GM23338 (cell line): ENCODE measurements at places on chromosomes 13 and 19. TPM values are rescaled to one million over a fixed set of nuclear protein-coding genes. Genes with fewer than 3 reads are reported as not detected.

DNA sequence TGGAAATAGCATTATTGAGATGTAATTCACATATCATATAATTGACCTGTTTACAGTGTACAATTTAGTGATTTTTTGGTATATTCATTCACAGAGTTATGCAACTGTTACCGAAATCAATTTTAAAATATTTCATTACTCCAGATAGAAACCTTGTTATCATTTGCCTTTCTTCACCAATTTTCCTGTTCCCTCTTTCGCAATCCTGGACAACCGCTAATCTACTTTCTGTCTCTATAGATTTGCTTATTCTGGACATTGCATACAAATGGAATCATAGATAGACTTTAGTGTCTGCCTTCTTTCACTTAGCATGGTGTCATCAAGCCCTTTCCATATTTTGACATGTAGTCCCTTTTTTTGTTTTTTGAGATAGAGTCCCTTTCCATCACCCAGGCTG lies 19.2 kb downstream of the MAB21L1 start:
- no peak for DNase-seq

CYP2F1 gene
- total RNA-seq = not detected in 2 replicates

- peak; percentile 39 for DNase-seq
Observed at GRCh38 chr19:10769533-10770491, 51.9 kb downstream of the DNM2 start.

GRCh38 chr13:31042481-31043165 lies 110.2 kb downstream of the TEX26 start:
- no peak for DNase-seq

COMP gene
- 0.63 TPM in 1 of 2 replicates, not detected in the other for total RNA-seq

DNA sequence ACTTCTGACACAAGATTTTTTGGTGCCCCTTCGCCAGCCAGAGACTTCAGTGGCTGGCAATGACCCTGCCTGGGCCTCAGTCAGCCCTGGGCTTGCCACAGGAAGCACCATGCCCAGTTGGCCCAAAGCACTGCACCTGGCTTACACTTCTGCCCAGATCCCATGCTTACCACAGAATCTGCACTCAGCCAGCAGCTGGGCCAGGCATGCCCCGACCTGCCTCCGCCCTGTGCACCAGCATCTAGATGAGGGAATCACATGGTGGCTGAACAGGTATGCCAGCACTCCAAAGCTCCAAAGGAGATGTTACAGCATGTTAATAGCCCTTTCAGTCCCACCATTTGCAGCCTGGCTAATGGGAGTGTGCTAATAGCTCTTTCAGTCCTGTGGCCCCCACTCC lies 690.9 kb downstream of the SLITRK6 start:
- DNase-seq = no peak

KLHL26 gene
- 11.2 and 13.7 TPM in 2 replicates for total RNA-seq

GRCh38 chr19:10730932-10731331 lies 13.1 kb downstream of the DNM2 start:
- no peak for DNase-seq

DNA sequence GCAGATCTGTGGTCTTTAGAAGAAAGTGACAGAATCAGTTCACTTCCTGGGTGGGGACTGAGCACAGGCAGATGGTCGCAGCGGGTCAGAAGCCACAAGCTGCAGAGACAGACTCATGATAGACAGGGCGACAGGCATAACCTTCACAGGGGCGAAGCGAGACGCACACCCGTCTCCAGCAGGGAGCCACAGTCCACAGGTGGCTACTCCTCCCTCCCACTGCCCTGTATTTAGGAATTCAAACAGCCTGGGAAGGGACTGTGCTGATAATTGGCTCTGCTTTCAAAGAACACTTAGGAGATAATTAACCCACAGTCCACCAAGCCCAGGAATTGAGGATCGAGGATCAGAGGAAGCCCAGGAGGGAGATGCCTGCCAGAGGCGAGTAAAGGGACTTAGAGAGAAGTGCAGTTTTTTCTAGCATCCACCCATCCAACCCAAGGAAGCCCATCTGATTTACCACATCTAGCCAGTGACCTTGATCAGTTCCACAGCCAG lies 23.2 kb downstream of the RFX2 start:
- peak; percentile 18 for DNase-seq

DNA sequence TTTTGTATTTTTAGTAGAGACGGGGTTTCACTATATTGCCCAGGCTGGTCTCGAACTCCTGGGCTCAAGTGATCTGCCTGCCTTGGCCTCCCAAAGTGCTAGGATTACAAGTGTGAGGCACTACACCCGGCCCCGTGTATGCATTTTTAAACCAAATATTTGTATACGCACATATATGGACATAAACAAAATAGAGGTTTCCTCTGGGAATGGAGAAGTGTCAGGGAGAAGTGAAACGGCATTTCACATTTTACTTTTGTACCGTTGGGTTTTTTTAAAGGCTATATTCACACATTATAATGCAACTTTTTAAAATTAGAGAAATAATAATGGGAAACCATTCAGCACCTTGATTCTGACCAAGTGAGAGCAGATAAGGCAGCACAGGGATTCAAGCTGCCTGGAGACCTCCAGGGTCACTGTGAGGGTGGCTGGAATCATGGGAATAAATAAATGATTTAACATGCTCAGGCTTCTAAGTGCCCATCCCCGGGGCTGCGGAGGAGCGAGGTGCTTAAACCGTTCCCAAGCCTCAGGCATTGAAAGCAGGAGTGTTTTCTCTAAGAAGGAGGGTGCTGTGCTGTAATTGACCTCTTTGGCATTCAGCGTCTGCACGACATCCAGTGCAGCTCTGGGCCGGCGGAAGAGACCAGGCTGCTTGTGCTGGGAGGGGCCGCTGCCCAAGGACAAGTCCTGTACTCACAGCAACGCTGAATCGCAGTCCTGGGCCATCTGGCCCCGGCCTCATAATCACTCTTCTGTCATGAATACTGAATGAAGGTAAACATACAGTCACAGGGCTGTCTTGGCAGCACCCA lies 24.7 kb downstream of the GPR42 start:
- no peak for DNase-seq

GRCh38 chr13:45184693-45185092 lies 16.2 kb downstream of the KCTD4 start:
- no peak for DNase-seq

DNA sequence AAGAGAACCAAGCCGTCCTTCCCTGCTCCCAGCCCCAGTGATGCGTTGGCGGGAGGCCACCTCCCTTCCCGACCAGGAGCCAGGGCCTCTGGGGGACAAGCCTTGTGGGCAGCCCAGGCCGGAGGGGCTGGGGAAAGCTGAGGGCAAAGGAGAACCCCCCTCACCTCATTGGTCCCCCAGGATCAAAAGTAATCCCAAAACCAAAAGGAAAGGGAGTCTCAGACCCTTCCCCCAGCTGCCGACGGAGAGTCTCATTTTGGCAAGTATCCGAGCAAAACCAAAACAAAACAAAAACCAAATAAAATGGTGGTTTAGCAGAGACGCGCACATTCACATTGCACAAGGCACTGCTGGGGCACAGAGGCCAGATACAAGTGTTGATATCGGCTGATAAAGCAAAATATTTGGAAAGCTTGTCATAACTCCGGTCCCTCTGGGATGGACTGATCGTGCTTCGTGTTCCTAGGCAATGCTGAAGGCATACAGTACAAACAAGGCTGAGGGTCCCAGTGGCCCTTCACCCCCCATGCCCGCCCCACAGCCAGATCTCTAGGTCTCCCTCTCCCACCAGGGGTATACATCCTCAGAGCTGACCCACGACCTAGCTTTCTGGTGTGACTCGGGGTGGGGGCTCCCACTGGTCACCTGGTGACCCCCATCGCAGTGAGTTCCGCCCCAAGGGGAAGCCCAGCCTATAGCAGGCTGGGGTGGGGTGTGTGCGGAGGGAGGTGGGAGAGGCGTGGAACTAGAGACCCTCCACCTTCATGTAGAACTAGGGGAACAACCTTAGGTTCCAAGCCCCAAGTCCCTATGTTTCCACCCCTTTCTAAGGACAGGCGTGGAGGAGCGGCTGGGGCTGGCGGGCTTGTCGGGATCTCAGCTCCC lies 2.1 kb downstream of the CEBPA start:
- no peak for DNase-seq

DNA sequence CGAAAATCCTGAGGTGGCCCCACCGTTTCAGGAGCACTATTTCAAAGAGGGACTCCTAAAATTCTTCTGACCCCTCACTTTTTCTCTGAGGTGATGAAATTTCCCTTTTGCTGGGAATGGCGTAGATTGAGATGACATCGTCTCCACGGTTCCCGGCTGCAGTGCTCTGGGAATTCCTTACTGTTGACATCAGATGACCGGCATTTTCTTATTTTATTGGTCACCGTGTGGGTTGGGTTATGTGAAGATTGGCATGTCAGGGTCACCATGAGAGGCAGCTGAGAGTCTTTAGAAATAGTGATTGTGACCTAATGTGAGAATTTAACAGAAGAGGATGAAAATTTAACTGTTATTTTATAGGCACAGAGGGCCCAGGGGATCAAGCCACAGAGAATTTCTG lies 356.7 kb downstream of the FGF9 start:
- peak; percentile 32 for DNase-seq

GRCh38 chr19:55683449-55684261 lies 8.6 kb downstream of the EPN1 start:
- no peak for DNase-seq

DNA sequence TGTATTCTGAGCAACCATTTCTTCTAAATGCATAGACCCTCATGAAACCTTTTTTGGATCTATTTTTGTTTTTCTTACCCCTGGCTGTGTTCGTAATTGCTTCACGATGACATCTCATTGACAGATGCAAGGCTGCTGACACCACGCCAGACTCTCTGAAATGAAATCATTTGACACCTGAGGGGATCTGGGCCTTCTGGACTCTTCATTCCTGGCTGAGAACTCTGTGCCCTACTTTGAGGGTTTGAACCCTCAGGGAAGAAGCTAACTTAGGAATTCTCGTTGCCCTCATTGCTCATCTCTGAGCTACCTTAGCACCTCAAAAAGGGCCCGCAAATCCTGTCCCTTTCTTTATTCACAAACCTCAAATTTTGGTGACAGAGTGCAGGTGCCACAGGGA lies 40.5 kb upstream of the NBEA start:
- no peak for DNase-seq

DNA sequence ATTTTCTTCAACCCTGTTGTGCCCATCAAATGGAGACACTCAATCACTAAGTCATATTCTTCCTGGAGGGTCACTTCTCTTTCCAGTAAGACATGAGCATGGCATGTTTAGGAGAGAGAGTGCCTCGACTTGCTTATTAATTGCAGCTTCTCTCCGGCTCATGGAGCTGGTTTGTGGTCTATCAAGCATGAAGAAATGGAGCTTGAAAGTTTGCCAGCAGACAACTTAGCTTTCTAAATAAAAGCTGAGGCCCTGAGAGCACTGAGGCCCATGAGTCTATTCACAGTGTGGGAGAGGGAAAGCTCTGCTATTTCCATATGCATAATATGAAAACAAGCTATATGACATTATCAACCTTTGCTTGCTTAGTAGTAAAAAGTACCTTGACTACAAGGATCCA lies 378.5 kb downstream of the FGF9 start:
- DNase-seq = no peak

KCTD4 gene
- not detected in 2 replicates for total RNA-seq

- DNase-seq = no peak
Observed at GRCh38 chr13:31330236-31330635, 130.5 kb downstream of the B3GLCT start.

GRCh38 chr13:69458013-69458412 lies 649.6 kb upstream of the ATXN8OS start:
- DNase-seq = no peak

GRCh38 chr19:32313569-32314265 lies 31.7 kb upstream of the ZNF507 start:
- DNase-seq = no peak

GRCh38 chr13:30618930-30619279 lies 1.2 kb downstream of the USPL1 start:
- no peak for DNase-seq

GRCh38 chr19:5947435-5947834 lies 30.5 kb downstream of the RANBP3 start:
- DNase-seq = no peak

ZFP82 gene
- total RNA-seq = 17.1 and 21.2 TPM in 2 replicates

DNA sequence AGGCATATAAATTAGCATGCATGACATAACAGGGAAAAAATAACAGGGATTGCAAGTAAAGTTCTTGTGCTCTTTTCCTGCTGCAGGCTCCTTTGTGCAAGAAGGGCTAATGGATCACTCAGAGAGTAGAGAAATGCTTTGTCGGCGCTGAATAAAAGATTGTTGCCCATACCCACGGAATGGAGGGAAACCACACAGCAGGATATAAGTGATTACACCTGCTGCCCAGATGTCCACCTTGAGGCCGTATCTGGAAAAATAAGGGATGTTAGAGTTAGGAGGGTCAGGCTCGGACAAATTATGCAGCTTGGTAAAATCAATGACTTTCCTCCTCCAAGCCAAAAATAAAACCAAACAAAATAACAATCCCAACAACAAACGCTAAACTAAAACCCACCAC lies 322.3 kb downstream of the DCLK1 start:
- no peak for DNase-seq

GRCh38 chr19:12578641-12579040 lies 27.4 kb upstream of the ZNF564 start:
- no peak for DNase-seq

DNA sequence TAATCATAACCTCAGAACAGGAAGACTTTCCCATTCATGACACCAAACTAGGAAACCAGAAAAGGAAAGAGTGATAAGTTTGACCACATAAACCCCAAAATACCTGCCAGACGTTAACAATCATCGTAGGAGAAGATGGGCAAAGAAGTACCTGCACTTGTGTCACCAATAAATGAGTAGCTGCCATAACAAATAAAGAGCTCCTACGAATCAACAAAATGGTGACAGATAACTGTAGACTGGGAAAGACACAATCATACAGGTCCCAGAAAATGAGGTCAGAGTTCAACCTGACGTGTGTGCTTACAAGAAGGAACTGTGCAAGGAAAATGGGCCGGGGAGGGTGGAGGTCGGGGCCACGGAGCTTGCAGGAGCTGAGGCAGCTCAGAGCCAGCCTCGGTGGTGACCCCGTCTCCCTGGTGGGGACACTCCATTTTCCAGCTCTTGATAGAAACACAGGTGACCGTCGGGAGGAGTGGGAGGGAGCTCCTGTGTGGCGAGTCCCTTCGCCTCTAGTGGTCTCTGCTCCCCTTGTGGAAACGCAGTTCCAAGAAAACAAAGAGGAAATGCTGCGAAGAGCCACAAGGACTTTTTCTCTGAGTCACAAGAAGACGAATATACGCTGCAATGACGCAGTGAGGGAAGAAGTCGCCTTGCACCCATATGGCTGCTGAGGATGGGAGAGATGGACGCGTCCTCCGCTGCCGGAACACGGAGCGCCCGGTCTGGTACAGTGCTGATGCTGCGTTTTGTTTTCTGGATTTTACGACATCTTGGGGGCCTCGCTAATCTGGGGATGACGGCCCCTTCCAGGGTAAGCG lies 9.5 kb downstream of the PIP5K1C start:
- no peak for DNase-seq

GRCh38 chr19:41098762-41099161 lies 10.5 kb downstream of the CYP2A13 start:
- DNase-seq = peak; percentile 21

GRCh38 chr19:55044771-55045716 lies 7.0 kb upstream of the GP6 start:
- no peak for DNase-seq

- DNase-seq = no peak
Observed at GRCh38 chr19:39070888-39071287, 13.3 kb upstream of the ACP7 start.

- DNase-seq = no peak
Observed at GRCh38 chr19:33412601-33413425, 39.3 kb downstream of the CEBPG start.
